ENCODE measurements at places on chromosomes 5 and 9. TPM values are rescaled to one million over a fixed set of nuclear protein-coding genes. Genes with fewer than 3 reads are reported as not detected.

PCDHGB4 gene
- total RNA-seq: 20.7 TPM

CD72 gene
- 2.5 TPM for total RNA-seq

SHISAL2B gene
- total RNA-seq: not detected

PCDHB5 gene
- 8.4 TPM for total RNA-seq

ABLIM3 gene
- total RNA-seq: 13.1 TPM

STC2 gene
- 48.9 TPM for total RNA-seq

OTP gene
- total RNA-seq: not detected

ORM1 gene
- total RNA-seq: not detected

C9orf153 gene
- total RNA-seq: 1.2 TPM

ENG gene
- 21.5 TPM for total RNA-seq

OR1Q1 gene
- not detected for total RNA-seq

CBY3 gene
- not detected for total RNA-seq

GCNT4 gene
- total RNA-seq: 0.71 TPM

HARS2 gene
- 35.0 TPM for total RNA-seq

LCN15 gene
- not detected for total RNA-seq

AHRR gene
- 11.5 TPM for total RNA-seq

TOR1A gene
- total RNA-seq: 33.4 TPM

SOX30 gene
- 0.16 TPM for total RNA-seq

CCDC152 gene
- total RNA-seq: 6.1 TPM

TMEM174 gene
- not detected for total RNA-seq

FLT4 gene
- 15.1 TPM for total RNA-seq

MTAP gene
- 38.6 TPM for total RNA-seq

SPATA9 gene
- not detected for total RNA-seq

TSSK1B gene
- 0.38 TPM for total RNA-seq

MRRF gene
- total RNA-seq: 35.9 TPM

GPX8 gene
- 58.7 TPM for total RNA-seq

FAM151B gene
- total RNA-seq: 12.6 TPM

SLC9A3 gene
- 3.1 TPM for total RNA-seq
